ENCODE measurements at places on chromosomes 3 and 15.

- no peak for DNase-seq
These were observed 23.0 kb downstream of the HACL1 start for GRCh38 chr3:15578289-15578867.

DNA sequence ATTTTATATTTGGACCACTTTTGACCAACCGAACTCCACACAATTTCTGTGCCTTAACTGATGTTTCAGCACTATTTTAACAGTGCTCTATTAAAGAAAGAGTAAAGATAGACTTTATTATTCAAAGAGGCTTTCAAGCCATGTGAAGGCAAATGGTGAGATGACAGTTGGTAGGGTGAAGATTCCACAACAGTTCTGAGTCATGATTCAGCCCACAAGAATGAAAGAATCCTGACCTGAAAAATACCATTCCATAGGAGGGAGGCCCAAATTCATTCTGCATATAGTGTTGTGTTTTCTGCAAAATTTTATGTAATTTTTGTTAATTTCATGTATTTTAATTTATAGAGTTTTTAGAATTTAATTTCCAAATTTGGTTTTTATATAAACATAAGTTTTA is 135.6 kb upstream of the STAC start:
- DNase-seq, result peak; percentile 12

DNA sequence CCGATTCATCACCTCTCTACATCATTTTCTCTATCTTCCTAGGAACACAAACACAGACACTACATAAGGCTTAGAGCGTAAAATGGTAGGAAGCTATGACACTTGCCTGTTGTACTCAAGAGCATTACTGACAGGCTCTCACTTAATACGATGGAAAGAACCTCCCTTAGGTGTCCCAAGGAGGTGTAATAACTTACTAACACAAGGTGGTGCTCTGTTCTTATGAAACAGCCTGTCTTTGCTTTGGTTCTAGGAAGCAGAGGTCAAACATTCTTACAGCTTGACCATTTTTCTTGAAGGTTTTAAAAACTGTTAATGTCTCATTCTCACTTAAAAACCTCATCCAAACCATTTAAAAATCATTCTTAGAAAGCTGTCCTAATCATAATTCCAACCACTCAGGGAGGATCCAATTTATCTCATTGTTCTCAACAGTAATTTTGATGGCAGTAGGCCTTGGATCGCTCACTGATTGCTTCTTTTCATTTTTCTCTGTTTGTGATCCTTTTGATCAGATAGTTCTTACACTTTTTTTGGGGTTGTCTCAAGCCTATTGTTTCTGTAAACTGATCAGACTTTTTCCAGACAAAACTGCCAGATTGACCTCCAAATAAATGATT is 317.8 kb upstream of the AGTR1 start:
- DNase-seq, result peak; percentile 25

DNA sequence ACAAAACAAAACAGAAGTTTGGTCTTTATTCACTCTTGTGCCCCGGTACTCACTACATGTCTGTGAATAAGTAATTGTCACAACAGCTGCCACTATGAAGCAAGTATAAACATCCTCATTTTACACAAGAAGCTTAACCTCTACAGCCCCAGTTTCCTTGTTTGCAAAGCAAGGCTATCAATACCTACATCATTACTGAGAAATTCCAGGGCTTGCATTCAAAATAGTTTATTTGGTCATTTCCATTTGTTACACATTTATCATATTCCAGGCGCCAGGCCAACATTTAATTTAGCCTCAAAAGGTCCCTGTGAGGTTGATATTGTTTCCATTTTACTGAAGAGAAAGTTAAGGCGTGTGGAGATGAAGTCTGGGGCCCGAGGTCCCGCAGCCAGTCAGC is 161.4 kb upstream of the LRTM1 start:
- peak; percentile 5 for DNase-seq

DNA sequence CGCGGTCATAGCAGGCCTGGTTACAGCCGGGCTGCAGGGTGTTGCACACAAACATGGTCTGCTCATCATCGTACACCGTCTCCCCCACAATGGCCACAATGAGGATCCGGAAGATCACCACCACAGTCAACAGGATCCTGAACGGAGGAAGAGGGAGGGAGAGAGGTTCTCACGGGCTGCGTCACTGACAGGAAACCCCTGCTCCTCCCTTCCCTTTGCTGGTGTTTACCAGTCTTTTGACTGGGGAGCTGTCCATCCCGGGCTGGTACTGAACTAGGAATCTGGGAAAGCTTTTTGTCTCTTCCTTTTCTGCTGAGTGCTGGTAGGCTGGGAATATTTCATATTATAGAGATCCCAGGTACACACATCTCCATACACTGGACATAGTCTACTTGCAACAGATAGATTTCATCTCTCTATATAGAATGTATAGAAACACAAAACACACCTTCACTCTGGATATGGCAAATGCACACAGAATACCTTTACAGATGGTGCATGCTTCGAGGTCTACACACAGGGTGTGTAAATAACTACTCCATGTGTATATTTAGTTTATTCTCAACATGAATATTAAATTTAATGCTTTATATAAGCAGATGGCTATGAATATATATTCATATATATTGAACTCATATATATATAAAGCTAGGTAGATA is 1.4 kb downstream of the GJD2 start:
- DNase-seq, result peak; percentile 8

- no peak for DNase-seq
These were observed 30.9 kb downstream of the MYO9A start for GRCh38 chr15:72086920-72087648.

DNA sequence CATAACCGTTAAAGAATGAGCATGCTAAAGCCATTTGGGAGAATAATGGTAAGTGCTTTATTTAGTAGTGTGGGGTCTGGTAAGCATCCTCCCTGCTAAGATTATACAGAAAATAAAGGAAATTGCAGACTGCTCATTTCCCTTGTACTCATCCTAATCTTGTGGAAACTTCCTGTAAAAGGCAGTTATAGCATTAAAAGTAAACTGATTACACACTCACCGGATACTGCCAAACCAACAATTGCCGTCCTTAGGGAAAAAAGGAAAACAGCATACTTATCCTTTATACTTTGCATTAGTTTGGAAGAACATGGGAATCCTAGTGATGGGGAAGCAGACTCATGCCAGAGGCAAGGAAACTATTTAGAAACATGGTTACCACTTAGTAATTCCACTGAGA is 5.3 kb upstream of the SPRED1 start:
- DNase-seq, result no peak

DNA sequence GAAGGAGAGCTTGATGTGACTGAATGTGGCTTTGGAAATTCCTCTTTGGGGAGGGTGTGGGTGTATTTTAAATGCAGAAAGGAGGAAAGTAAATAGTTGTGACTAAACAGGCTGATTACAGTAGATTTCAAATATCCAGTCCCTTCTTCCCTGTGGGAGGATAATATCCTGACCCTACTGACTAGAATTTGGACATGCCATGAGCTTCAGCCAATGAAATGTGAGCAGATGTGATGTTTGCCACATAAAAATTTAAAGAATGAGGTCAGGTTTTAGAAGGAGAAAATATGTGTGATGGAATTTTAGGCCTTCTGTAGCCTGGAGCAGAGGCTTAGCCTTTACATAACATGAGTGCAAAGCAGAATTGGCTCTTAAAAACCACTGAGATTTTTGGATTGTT is 1218.9 kb downstream of the ROBO2 start:
- peak; percentile 45 for DNase-seq

- no peak for DNase-seq
These were observed 22.7 kb upstream of the IGF1R start for GRCh38 chr15:98625614-98626013.

DNA sequence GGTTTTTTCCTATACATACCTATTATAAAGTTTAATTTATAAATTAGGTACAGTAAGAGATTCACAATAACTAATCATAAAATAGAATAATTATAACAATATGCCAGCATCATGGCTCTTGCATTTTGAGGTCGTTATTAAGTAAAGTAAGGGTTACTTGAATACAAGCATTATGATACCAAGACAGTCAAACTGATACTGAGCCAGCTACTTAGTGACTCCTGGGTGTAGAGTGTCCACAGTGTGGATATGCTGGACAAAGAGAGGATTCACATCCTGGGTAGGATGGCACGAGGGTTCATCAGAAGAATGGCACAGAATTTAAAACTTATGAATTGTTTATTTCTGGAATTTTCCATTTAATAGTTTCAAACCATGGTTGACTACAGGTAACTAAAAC is 157.2 kb upstream of the IL12A start:
- DNase-seq, result no peak

GRCh38 chr3:98734306-98734705 is 28.8 kb upstream of the ST3GAL6 start:
- no peak for DNase-seq

- DNase-seq, result no peak
These were observed 152.8 kb downstream of the CHDH start for GRCh38 chr3:53693451-53693850.

- DNase-seq, result no peak
These were observed 45.4 kb downstream of the FOXL2 start for GRCh38 chr3:138901567-138901966.

- no peak for DNase-seq
These were observed 69.9 kb upstream of the NDUFB4 start for GRCh38 chr3:120526011-120526870.

DNA sequence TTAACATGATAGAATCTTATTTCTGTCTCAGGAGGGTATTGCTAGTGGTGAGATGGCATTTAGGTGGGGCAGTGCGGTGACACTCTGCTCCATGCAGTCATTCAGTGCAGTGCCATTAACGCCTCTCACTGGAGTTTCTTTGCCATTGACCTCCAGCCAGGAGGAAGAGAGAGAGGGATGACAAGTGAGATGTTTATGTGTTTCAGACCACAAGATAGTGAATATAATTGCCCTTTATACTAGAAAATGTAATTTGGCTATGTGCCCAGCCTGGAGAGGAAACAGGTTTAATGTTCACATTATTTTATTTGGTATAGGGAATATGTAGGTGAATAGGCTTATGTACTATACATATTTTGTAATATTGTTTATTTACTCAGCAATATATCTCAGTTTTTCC is 84.5 kb downstream of the ZIC1 start:
- DNase-seq, result no peak

- DNase-seq, result no peak
These were observed 69.2 kb downstream of the DCUN1D1 start for GRCh38 chr3:182910936-182911781.

- no peak for DNase-seq
These were observed 851.9 kb upstream of the ALCAM start for GRCh38 chr3:104514776-104515175.

- DNase-seq, result no peak
These were observed 122.2 kb upstream of the DCBLD2 start for GRCh38 chr3:99023590-99024192.
